ENCODE measurements at places on chromosomes 5 and 9.
A peak's percentile ranks its signal among the peaks of the same experiment; 100 is the strongest.

DNA sequence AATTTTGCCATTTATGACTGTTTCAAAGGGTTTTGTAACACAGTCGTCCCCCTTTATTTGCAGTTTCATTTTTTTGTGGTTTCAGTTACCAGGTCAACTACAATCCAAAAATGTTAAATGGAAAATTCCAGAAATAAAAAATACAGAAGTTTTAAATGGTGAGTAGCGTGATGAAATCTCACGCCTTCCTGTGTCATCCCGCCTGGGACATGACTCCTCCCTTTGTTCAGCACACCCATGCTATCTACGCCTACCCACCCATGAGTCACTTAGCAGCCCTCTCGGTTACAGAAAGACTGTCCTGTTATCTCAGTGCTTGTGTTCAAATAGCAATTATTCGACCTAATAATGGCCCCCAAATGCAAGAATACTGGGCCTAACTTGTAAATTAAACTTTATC lies 765.3 kb upstream of the ADAMTS16 start:
- no peak for DNase-seq

DNA sequence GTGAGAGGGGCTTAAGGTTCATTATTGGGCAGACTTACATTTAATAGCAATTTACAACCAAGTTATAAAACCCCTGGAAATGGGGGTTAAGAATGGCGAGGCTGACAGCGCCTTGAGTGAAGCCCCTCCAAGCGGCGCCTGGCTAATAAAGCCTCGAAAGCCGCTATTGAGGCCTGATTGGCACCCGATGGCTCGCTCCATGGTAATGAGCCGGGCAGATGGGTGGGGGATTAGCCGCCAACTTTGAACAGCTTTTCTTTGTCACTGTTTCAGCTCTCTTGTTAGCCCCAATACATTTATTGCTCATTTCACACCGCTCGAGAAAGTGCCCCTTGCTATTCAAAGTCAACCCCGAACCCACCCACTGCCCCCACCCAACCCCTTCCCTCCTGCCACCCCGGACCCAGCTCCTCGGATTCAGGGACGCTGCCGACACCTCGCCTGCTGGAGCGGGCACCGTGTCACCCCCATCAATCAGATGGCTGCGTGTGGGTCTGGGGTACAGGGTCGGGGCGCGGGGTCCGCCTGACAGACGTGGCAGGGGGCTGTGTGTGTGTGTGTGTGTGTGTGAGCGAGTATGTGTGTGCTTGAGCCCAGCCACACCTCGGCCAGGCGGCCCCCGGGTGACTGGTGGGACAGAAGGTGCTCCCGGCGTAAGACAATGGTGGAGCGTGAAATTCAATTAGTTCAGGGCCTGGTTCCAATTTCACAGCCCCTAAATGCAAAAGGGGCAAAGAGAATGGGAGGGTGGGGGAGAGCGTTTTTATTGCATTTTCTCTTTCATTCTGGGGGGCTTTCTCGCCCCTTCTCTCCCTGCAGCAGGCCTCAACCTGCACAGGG lies 34.2 kb downstream of the ASS1 start:
- DNase-seq: no peak

DNA sequence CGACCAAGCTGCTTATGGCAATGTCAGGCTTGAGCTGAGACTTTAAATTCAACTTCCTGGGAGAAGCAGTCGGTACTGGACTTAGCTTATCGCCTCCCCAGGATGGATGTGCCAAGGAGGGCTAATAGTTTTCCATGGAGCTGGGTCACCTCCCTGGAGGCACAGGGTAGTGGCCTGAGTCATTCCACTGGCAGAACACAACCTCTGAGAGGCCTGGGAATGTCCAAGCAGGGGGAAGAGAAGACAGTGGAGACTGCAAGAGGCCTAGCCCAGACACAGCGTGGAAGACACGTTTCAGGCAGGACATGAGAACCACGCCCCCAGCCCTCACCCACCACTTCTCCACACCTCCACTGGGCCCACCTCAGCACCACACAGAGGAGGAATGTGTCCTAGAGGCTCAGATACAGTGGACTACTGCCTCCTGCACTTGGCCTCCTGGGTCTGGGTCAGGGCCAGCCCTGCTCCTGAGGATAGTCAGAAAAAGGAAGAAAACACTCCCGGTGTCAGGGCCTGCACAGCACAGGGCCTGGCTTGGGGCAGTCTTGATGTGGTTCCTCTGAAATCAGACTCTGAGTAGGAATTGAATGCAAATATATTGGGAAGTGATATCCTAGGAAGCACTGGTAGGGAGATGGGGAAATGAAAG lies 171.8 kb downstream of the FSTL4 start:
- DNase-seq: no peak

- no peak for DNase-seq
Measured at GRCh38 chr5:37272511-37272910, 23.3 kb upstream of the CPLANE1 start.

GRCh38 chr9:3827175-3827574 lies 301.4 kb upstream of the RFX3 start:
- no peak for DNase-seq

DNA sequence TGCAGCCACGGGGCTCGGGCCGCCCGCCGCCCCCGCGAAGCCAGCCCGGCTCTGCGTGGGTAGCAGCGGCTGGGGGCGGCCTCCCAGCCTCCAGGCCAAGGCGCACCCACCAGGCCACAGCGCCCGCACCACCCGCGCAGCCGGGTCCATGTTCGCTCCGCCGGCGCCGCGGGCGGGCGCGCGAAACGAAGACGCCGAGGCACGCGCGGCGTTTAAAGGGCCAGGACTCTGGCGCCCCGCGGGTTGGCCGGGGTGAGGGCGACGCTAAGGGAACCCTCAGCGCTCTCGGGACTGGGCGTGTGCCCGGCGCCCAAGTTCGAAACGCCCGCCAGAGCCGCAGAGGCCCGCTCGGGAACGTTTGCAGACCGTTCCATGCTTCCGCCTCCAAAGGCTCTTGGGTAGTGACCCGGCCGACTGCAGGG lies at the start of gene PTGES2:
TSS of gene PTGES2 (minus strand) at position 162 of the 422 bp plus-strand sequence. CDS start at position 150, 12 bp downstream.
- DNase-seq: peak; percentile 82

GRCh38 chr5:148860599-148860998 lies 34.2 kb downstream of the ADRB2 start:
- DNase-seq: no peak

DNA sequence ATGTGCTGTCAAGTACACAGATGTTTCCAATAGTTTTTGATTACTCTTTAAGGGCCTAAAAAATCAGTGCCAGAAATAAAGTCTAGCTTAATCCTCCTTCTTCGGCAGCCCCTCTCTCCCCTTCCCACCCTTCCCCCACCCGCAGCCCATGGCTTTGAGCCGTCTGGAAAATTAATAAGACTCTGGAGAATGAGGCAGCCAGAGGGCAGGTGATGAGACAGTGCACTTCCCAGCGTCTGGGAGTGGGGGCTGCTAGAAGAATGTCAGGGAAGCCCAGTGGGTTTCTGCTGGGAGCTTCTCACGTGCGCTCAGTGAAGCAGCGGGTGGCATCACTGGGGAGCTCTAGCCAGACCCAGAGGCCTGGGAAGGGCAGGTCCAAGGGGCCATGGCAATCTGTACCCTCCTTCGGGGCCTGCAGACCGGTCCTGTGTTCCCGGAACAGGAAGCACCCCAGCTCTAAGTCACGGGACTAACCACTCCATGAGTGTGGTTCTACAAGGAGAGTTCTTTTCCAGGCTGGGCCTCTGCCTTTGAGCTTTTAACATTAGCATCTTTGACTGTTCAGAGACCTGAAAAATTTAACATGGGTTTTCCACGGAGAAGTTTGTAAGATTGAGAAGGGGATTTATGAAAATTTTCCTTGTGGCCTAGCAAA lies 164.8 kb upstream of the OTULINL start:
- no peak for DNase-seq

GRCh38 chr9:109975574-109976295 lies 195.7 kb downstream of the PALM2AKAP2 start:
- DNase-seq: no peak

DNA sequence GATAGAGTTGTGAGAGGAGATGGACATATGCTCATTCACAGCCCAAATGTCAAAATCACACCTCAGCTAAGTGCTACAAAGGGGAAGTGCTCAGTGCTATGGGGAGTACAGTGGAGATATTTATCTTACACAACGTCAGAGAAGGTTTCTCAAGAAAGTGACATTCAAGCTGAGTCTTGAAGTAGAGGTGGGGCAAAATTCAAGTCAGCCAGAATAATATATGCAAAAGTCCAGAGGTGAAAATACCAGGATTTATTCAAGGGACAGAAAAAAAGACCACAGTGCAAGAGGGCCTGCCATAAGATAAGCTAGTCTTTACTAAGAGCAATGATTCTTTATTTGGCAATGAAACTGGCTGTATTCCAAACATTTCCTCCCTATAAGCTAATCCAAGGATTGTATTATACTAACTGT lies 327.8 kb upstream of the PIK3R1 start:
- DNase-seq: no peak

DNA sequence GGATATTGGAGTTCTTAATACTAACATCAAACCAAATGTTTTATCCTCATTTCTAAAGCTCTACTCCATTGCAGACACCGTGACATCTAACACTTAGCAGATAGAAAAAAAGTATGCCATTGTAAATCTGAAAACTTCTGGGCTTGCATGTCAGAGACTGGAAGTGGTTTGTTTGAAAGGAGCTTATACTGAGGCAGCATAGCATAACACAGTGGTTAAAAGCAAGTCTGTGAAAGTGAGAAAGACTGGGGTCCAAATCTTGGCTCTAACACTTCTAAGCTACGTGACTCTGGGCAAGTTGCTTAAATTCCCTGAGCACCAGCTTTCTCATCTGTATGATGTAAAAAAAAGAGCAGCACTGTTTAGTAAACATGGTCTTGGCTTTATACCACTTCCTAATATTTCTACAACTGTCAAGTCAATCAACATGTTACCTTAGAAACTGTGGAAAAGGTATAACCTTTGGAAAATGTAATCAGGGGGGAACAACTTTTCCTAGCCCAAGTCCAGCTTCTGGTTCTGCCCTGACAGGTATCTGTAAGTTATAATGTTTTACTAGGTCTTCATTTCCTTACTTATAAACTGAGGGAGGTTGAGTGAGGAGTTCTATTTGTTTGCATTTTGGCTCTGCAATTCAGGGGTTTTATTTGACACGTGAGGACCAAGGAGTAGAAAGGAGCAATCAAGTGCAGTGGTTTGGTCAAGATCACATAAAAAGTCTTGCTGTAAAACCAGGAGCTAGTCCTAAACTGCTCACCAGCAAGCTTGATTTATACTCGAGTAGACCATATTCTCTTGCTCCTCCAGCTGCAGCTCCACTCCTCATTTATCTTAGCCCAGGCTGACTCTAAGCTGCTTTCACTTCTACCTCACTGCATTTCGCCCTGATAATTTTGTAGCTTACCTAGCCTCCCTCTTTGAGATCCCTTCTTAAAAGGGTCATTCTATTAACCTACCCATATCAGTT lies 541.0 kb downstream of the RAB3C start:
- DNase-seq: no peak

Data from G401 (cell line).